ENCODE measurements at places on chromosomes 11 and 22.

- peak; percentile 6 for DNase-seq
These were observed 844 bp downstream of the PCF11 start for GRCh38 chr11:83157594-83158356.

DNA sequence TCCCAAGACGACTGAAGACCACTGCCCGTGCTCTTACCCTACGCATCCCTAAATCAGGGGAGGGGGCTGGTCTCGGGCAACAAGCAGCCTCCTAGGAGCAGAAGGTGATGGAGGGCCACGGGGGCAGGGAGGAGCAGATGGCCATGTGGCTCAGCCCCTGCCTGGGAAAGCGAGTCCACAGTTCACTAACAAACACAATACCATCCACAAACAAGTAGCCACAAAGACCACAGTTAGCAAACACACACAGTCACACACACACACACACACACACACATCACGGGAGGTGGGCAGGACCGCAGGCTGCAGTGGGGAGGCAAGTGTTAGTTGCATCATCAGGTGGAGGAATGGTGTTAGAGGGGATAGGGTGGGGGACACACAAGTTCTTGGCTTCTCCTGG, 13.2 kb upstream of the FXYD2 start:
- DNase-seq: no peak

DNA sequence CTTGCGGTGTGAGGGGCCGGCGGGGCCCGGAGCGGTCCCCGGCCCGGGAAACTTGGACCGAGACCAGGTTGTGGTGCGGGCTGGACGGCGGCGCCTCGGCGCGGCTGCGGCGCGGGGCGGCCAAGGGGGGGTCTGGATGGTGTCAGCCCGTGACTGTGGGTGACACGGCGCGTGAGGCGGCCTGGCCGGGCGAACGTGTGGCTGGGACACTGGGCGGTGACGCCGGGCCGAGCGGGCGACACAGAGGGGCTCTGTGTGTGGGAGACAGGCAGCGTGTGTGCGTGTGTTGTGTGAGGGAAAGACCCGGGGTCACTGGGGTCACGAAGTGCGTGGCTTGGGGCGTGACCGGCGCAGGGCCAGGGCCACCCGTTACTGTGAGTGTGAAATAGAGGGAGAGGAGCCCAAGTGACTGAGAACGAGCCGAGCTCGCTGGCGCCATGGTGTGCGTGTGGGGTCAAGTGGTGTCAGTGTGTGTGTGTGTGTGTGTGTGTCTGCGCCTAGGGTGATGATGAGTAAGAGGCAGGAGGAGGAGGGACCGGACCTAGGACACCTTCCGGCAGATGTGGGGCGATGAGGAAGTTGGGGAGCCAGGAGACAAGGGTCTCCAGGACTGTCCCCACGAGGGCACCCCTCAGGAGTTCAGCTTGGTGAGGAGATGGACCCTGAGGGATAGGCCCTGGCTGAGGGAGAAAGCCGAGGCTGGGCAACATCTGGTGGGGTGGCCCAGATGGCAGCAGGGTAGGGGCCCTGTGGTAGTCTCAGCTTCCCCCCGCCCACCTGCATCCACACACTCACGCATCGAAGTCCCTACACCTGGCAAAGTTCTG, 817 bp downstream of the RELT start:
- peak; percentile 51 for DNase-seq

DNA sequence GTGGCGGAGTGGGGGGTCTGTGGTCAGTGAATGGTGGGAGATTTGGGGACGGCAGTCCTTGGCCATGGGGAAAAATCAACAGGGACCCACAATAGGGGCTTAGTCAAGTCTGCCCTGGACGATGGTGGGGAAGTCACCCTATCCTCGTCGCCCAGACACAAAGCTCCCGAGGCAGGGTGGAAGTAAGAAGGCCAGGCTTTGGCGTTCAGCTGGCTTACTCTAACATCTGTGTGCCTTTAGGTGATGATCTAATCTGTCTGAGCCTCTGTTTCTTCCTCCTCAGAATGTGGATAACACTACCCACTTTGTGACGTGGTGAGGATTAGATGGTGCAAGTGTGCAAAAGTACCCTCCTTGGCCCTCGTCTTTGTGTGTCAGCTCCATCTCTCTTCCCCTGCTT, 192.2 kb downstream of the ST3GAL4 start:
- no peak for DNase-seq

- DNase-seq: no peak
These were observed 378.7 kb upstream of the RAG2 start for GRCh38 chr11:36976741-36977140.

- no peak for DNase-seq
These were observed 84.3 kb downstream of the SNX19 start for GRCh38 chr11:130831976-130832375.

GRCh38 chr11:130318031-130318673, 3.4 kb upstream of the ZBTB44 start:
- DNase-seq: no peak

- no peak for DNase-seq
These were observed 14.6 kb downstream of the PPME1 start for GRCh38 chr11:74185695-74186094.

DNA sequence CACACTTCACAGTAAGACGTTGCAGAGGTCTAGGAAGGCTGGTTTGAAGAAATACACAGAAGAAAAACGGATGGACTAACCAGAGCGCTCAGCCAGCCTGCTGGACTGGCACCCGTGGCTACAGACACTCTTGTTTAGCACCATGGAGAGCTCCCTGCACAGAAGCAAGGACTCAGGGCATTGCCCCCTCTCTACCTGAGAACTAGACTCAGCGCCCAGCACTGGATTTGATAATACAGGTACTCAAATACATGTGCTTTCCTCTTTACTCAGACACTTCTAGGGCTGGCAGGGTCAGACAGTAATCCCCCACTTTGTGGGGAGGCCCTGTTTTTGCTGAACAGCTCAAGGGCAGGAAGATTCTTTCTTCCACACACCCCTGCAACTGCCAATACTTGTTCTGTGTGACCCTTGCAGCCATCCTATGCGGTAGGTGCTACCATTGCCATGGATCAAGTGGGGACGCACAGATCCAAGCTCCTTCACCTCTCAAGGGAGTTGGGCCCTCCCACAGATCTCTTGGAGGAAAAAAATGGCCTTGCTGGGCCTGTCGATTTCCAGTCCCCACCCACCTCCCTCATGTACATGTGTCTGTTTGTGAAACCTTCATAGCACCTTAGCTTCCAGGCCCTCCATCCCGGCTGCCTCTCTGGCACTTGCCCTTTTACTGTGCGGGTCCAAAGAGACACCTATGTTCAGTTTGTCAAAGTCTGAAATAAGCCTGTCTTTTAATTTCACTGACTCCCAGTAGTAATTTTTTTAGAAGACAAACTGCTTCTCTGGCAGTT, 5.1 kb upstream of the P2RX6 start:
- no peak for DNase-seq

DNA sequence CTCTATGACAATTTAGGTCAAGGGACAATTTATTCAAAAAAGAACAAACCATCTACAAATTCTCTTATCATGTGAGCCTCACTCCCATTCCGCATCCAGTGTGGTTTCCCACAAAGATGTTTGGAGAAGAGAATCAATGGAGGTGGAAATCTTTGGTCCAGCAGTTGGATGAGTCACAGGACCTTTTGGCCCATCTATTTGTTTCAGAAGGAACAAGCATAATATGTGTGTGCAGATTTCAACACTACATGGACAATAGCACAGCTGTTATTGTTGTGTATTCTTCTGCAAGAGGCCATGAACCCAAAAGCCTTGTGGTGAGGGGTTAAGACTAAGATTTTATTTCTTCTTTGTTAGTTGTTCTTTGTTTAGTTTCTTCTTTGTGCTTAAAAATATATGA, 61.6 kb downstream of the OR10A6 start:
- no peak for DNase-seq

DNA sequence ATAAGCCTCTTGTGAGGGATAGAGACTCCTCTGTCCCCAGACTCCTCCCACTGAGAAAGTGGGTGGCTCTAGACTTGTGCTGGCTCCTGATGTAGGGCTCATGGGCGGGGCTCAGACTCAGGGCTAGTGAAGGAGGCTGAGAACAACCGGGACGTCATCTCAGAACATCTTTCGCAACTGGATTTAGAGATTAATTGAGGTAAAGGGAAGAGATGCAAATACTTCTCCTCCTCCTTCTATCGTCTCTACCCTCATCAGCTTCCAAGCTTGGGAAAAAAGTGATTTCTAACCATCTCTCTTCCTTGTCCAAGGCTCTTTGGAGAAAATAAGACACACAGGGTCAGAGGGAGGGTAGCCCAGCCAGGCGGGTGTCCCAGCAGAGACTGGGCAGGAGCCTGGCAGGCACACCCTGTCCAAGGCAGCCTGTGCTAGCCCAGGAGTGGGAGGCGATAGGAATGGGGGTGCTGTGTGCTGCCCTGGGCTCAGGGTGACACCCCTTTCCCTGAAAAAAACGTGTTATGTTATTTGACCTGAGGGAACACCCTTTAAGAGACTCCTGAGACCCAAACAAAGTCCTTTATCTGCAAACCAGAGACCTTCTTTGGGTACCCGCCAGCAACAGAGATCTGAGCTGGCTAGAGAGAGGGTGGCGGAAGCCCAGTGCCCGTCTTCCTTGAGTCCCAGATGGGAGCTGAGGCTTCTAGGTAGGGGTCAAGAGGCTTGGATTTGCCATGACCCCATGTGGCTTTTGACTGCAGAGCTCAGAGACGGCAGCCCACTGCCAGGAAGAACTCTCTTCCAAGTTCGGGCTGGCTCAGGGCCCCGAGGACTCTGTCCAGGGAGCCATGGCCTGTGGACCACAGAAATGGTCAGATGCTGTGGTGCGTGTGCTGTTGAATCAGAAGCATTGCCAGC, 160.9 kb downstream of the ADAMTS15 start:
- DNase-seq: peak; percentile 88

- no peak for DNase-seq
These were observed 64.8 kb downstream of the UBASH3B start for GRCh38 chr11:122720107-122720881.

DNA sequence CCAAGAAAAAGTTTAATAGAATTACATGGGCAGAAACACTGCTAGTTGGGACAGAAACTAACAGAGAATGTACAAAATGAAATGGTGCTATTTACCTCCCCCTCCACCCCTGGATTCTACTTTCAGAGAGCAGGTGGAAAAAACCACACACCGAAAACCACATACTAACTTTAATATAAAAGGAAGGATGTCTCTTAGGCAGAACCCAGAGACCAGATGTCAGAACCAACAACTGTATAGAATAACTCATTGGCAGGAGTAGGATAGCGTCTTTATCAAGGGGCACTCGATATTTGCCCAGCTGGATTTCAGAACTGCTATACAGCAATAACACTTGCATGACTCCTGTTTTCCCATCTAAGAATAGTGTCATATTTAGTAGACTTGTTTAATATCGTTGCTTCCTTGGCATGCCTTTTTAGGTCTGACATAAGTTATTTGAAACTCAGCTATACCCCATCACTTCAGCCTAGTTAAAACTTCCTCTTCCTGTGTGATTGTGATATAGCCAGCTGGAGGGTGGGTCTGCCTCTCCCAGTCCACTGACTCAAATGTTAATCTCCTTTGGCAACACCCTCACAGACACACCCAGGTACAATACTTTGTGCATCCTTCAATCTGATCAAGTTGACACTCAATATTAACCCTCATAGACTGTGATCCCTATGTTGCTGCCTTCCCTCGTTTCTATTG, 1.2 kb downstream of the SLC22A25 start:
- DNase-seq: no peak

All from thoracic aorta (tissue), 2 donors.